ENCODE measurements at places on chromosomes 3 and 15.

DNA sequence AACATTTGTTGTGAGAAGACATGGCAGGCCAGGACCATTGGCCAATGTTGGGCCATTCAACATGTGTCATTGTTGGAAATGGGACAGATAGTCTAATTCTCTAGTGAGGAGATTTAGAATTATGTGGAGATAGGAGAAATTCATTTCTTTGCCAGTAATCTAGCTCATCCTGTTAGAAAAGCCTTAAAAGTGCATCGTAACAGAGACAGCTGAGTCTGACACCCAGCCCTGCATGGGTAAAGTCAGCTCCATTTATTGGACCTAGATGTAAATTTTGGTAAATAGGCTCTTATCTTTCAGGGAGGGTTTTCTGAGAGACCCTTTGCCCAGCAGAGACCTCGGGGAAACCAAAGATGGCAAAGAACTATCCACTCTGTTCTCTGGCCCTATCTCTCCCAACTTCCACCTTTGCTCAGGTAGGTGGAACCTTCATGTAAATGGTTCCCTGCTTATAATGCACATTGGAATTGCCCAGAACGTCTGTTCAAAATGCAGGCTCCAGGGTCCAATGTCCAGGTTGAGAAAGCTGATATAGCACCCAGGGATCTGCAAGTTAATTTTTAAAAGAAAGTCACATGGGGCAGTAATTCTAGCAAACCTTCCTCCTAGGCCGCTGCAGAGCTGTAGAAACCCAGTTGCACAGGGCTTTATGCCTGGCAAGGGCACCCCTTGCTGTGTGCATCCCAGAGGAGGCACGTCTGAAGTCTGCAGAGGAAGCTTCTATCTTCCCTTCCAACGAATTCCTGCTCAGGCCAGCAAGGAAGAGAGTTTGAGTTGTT is 365.9 kb upstream of the PROK2 start:
- no peak for DNase-seq

DNA sequence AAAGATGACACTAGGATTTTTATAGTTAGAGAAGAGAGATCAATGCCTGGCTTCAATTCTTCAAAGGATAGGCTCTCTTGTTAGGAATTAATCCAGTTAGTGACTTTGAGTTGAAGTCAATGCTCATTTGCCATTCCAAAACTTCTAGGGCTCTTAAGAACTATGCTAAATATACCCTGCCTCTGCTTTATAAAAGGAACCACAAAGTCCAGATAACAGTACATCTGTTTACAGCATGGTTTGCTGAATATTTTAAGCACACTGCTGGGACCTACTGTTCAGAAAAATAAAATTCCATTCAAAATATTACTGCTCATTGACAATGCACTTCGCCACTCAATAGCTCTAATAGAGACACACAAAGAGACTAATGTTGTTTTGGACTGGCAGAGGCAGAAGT is 786.6 kb upstream of the DPPA4 start:
- no peak for DNase-seq

GRCh38 chr3:42443292-42443691 is 32.9 kb upstream of the LYZL4 start:
- no peak for DNase-seq

GRCh38 chr3:179244878-179245277 is 6.0 kb downstream of the KCNMB3 start:
- no peak for DNase-seq

DNA sequence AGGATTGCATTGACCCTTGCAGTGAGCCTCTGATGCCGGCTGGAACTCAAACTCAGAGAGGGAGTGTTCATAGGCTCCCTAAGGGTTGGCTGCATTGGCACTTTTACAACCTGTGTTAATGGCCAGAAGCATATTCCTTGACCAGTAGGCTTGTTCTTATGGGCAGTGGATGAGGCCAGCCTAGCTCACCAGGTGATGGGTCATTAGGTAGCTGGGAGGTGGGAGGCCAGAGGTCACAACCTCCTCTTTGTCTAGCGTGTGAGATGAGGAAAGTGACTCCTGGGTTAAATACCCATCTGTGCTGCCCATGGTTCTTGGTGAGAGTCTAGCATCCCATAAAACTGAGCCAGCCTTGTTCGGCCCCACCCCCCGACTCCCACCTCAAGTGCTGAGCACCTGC is 275.7 kb upstream of the CTNNB1 start:
- DNase-seq, result no peak

DNA sequence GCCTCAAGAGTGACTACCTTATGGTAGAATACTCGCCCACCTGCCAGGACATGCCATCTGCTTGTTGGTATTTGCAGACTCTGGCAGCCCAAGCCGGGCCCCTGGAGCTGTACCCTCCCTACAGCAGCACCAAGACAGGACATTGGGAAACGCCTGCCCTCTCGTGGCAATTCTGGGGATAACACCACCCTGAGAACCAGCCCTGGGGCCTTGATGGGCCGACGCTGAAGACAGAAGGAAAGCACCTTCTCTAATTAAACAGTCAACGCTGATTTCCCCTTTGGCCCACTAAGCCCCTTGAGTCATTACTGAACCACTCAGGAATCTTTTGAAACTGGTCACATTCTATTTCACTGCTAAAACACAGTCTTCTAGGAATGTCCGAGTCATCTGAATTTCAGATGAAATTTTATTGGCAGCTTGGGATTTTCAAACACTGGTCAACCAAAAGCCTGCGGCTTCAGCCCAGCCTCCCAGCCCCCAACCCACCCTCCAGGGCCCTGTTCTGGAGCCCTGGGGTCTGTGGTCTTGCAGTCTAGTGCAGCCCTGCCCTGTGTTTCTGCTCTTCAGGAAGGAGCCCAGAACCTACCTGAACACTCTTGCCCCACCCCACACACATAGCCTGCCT is 91.3 kb downstream of the TMEM266 start:
- peak; percentile 8 for DNase-seq

- DNase-seq, result no peak
Measured at GRCh38 chr3:62538691-62539356, 165.5 kb upstream of the FEZF2 start.

Measured in SK-N-MC (cell line).